ENCODE measurements at places on chromosomes 6 and 20. TPM values are rescaled to one million over a fixed set of nuclear protein-coding genes. Genes with fewer than 3 reads are reported as not detected.

GSTA1 gene
- total RNA-seq: not detected

NHLRC1 gene
- total RNA-seq: 1.6 TPM

MATN4 gene
- total RNA-seq: not detected

IL17A gene
- total RNA-seq: not detected

SMOC2 gene
- total RNA-seq: 37.2 TPM

SERPINB1 gene
- total RNA-seq: 26.4 TPM

SLC13A3 gene
- 0.57 TPM for total RNA-seq

DNA sequence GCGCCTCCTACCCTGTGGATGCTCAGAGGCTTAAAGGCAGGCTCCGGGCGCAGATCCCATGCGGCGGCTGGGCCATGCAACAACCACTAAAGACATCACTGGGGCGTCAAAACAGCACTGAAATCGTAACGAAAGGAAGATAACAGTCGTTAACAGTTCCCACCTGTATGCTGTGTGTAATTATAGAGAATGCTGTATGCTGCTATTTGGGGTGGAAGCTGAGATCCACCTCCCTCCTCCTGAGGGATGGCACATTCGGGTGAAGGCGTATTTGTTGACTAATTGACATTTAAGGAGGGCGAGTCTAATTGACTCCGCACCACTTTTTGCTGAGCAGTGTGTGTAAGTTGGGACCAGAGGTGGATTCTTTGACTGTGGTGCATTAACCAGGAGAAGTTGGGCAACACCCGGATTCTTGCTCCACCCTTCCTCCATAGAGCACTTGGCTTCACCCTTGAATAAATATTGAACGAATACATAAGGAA lies 687 bp downstream of the SLC35A1 start:
- DNase-seq: no peak

DNA sequence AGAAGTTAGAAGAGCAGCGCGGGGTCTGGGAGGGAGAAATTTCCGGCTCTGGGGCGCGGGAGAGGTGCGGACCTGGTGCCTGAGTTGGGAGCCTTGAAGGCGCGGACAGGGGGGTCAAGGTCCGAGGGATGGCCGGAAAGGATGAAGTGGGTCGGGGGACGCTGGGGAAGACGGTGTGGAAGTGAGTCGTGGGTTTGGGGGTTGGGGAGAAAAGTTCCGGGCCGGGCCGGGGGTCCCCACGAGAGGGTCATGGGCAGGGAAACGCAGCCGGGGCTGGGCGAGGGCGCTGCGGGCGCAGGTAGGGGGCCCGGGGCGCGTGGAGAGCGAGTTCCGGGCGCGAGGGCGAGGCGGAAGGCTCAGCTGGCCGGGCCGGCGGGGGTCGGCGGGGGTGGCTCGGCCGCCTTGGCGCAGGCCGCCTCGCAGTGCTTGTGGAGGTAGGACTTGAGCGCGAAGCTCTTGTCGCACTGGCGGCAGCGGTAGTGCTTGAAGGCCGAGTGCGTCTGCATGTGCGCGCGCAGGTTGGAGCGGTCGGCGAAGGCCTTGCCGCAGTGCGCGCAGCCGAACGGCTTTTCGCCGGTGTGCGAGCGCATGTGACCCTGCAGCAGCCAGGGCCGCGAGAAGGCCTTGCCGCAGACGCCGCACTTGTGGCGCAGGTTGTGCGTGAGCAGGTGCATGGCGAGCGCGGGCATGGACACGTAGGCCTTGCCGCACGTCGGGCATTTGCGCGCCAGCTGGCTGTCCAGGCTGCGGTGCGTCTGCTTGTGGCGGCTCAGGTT lies 10.5 kb upstream of the SRXN1 start:
- no peak for DNase-seq

DNA sequence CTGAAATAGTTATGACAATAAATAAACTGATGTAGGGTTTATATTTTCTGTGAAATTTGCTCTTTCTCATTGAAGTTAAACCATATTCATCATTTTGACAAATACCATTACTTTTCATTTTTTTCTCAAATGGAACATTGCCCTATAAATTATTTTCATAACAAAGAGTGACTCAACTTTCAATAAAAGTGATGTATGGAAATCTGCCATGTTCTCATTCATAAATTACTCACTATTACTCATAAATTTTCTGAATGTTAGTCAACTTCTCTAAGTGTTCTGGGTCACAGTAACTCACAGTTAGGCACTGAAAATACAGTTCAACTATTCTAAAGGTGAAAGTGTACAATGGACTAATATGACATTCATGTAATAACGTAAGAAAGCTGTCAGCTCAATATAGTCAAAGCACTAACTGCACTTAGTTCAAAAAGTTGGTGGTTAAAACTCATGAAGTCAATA lies 19.0 kb upstream of the STX11 start:
- DNase-seq: no peak

GRCh38 chr20:49987015-49987867 lies 4.5 kb downstream of the SNAI1 start:
- no peak for DNase-seq

DNA sequence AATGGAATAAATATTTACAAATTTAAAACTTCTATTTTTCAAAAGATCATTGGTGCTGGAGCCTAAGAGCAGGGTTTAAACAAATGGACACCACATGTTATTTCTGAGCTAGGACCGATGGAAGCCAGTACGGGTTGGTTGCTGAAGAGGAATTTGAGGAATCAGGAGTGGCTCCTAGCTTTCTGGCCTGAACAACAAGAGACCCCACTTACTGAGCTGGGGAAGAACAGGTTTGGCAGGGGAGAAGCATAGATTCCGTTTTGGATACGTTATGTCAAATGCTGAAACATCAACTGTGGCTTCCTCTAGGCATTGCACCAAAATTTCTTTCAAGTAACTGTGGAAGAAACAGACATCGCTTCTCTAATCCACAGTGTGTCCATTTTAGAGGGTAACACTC lies 6.7 kb downstream of the WDR27 start:
- no peak for DNase-seq

DNA sequence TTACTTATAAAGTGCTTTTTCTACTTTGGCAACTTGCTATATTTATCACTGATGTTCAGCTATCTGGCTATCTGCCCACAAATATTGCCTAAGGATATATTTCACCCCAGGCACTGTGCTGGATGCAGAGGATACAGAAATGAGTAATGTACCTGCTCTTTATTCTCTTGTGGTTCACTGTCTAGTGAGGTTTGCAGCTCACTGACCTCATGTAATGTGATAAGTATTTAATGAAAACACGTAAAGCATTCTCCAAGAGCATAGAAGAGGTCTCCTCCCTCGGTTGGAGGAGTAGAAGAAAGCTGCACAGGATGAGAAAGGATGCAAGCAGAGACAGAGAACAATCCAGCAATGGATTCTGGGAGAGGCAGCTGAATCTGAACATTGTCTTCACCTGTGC lies 610.7 kb downstream of the CBLN4 start:
- no peak for DNase-seq

DNA sequence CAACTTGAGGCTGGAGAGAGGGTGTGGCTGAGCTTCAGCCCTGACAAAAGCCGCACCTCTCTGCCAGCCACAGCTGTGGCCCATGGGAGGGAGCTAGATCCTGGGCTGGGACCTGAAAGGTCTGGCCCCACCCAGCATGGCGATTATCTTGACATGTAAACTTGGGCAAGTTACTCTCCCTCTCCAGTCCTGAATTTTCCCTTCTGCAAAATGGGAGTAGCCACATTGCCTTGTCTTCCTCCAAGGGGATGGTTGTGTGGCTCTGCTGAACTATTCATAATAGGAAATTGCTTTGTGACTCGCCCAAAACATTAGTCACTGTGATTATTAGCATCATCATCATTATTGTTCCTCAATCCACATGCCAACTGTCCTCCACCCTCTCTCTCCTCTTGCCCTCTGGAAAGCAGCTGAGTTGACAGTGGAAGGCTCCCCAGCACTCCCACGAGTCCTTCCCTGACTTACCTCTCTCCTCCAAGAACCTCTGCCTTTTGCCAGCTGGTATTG lies 23.0 kb upstream of the RBPJL start:
- no peak for DNase-seq

DNA sequence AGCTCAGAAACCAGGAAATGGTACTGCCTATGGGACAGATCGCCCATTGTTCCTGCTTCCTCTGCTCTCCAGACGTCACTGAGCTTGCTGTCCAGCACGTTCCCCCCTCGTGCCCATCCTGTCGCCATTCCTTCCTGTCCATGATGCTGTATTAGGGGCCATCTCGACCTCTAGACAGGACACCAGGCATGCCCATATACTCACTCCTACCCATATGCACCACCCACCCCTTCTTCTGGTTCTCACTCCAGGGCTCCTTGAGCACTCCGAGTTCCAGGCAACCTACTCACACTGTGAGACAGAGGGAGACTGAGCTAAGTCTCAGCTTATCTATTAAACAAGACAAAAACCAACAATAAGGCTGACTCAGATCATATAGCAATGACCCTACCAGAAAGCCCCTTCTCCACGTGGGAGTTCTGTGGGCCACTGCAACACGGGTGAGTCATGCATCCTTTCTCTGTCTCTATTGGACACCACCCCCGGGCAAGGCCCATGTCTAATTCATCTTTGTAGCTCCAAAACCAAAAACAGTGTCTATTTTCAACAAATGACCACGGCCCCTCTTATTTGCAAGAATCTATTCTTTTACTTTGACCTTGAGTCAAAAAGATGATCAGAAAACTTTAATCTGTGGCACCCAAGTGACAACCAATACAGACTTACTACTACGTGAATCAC lies 65.7 kb downstream of the PSMG4 start:
- peak; percentile 77 for DNase-seq

DNA sequence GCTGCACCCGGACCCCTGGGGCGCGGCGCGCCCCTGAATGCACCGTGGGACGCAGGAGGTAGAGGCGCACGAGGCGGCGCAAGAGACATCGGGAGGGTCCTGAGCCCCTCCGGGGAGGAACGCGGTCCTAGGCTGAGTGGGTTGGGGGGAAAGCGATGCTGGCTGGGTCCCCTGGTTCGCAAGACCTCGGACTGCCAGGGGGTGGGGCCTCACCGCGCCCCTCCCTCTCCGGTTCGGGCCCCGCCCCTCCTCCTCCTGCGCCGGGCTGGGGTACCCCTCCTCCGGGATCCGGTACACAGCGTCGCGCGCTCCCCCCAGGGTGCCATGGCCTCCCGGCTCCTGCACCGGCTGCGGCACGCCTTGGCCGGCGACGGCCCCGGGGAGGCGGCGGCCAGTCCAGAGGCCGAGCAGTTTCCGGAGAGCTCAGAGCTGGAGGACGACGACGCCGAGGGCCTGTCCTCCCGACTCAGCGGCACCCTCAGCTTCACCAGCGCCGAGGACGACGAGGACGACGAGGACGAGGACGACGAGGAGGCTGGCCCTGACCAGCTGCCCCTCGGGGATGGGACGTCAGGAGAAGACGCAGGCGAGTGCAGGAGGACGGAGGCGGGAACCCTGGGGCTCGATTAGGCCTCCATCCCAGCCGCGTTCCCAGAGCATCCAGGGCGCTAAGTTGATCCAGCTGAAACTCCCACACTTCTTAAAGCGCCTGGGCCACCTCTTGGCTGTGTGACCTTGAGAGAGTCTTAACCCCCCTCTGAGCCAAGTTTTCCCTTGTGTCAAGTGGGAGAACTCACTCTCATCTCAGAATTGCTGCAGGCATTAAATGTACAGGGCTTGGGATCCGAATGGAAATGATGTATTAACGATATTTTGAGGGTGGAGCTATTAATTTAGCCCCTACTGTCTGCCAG lies 541 bp downstream of the SNX21 start:
- peak; percentile 89 for DNase-seq

GRCh38 chr20:955656-956055 lies 39.5 kb upstream of the ANGPT4 start:
- DNase-seq: no peak

GRCh38 chr20:50467718-50468356 lies 42.3 kb upstream of the PTPN1 start:
- DNase-seq: no peak

- DNase-seq: no peak
Observed at GRCh38 chr20:13717631-13718044, 67.1 kb downstream of the ESF1 start.

All from cardiac septum (tissue), 1 donor.